ENCODE measurements at places on chromosomes 2 and 18. TPM values are rescaled to one million over a fixed set of nuclear protein-coding genes. Genes with fewer than 3 reads are reported as not detected.

DNPEP gene
- total RNA-seq = 103 TPM

MALL gene
- not detected for total RNA-seq

SH3RF3 gene
- not detected for total RNA-seq

EFR3B gene
- 0.42 TPM for total RNA-seq

OXER1 gene
- total RNA-seq = 8.0 TPM

CD8B gene
- total RNA-seq = not detected

GALNT13 gene
- total RNA-seq = 4.8 TPM

LAPTM4A gene
- total RNA-seq = 82.8 TPM

LRP1B gene
- total RNA-seq = not detected

CASP8 gene
- 52.8 TPM for total RNA-seq

IL1R1 gene
- total RNA-seq = 48.3 TPM

CPS1 gene
- 44.9 TPM for total RNA-seq

DYNAP gene
- not detected for total RNA-seq

ARHGAP15 gene
- total RNA-seq = not detected

DNAJC10 gene
- total RNA-seq = 178 TPM

KIF1A gene
- total RNA-seq = not detected

GLI2 gene
- not detected for total RNA-seq

MOB4 gene
- total RNA-seq = 68.3 TPM
